ENCODE measurements at places on chromosomes 2 and 18. TPM values are rescaled to one million over a fixed set of nuclear protein-coding genes. Genes with fewer than 3 reads are reported as not detected.

The ATP5MC3 gene
- total RNA-seq = 133 TPM

The PJVK gene
- total RNA-seq = 3.0 TPM

The CELF4 gene
- 0.38 TPM for total RNA-seq

DNA sequence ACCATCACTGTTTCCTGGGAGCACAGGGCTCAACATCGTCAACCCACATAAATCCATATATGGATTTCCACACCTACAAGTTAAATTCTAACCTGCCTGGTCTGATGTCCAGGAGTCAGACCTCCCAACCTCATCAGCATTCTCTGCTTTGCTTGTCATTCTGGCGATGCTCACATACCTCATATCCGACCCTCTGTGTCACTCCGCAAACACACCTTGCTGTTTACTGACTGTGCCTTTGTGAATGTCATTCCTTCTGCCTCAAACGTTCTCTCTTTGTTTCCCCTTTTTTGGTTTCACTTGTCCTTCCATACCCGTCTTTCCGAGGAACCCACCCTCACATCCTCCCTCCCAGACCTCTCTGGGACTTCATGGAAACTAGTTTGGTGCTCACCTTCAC, 187.1 kb downstream of the ACTR3 start:
- no peaks in the 10 kb centered on the region for H3K4me1 ChIP-seq
- H3K4me3 ChIP-seq = no peak overlapping the region
- no peaks in the 10 kb centered on the region for H3K27me3 ChIP-seq
- no peak overlapping the region for H3K27ac ChIP-seq
- no peaks in the 10 kb centered on the region for H3K36me3 ChIP-seq

DNA sequence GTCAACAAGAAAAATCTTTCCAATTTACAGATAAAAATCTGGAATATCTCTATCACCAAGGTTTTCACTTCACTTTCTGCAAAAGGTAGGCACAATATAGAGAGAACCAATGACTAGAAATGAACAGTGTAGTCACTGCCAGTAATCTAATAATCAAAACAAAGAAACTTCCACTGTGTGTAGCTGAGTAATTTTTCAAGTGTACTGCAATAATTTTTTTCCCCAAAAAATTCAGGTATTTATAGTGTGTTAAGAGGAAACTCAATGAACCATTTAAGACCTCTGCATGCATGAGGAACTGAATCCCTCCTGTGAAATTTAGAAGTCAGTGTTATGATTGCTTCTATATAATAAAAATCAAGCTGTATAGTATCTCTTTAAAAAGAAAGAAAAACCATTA, 121.8 kb downstream of the MEMO1 start:
- H3K4me3 ChIP-seq = no peak overlapping the region
- H3K4me1 ChIP-seq = no peaks in the 10 kb centered on the region
- no peaks in the 10 kb centered on the region for H3K27me3 ChIP-seq
- DNase-seq = no peak
- H3K36me3 ChIP-seq = peaks cover 18% of the 10 kb centered on the region

GRCh38 chr2:99803846-99804245, 314.0 kb upstream of the REV1 start:
- no peak for DNase-seq
- H3K36me3 ChIP-seq = no peaks in the 10 kb centered on the region
- H3K27ac ChIP-seq = no peak overlapping the region
- H3K4me1 ChIP-seq = no peaks in the 10 kb centered on the region
- H3K27me3 ChIP-seq = no peaks in the 10 kb centered on the region
- no peak overlapping the region for H3K4me3 ChIP-seq

- H3K4me3 ChIP-seq = no peak overlapping the region
- no peaks in the 10 kb centered on the region for H3K27me3 ChIP-seq
- H3K27ac ChIP-seq = no peak overlapping the region
- no peak for DNase-seq
Observed at GRCh38 chr2:232204457-232204931, 174.1 kb upstream of the ALPP start.

DNA sequence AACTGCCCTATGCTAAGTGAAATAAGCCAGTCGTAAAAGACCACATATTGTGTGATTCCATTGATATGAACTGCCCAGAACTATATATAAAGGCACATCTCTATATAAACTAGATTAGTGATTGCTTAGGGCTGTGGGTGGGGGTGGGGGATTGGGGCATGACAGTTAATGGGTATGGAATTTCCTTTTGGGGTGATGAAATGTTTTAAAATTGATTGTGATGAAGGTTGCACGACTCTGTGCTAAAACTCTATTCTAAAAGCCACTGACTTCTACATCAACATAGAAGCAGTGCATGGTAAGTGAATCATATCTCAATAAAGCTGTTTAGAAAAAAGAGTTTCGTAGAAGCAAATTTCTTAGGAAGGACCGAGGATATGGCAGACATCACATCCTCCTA, 53.0 kb downstream of the CDCA7 start:
- no peaks in the 10 kb centered on the region for H3K36me3 ChIP-seq
- H3K4me1 ChIP-seq = peaks cover under 1% of the 10 kb centered on the region
- no peak overlapping the region for H3K27ac ChIP-seq
- no peak overlapping the region for H3K4me3 ChIP-seq
- H3K27me3 ChIP-seq = peaks cover 14% of the 10 kb centered on the region
